ENCODE measurements at places on chromosomes 11 and 22. TPM values are rescaled to one million over a fixed set of nuclear protein-coding genes. Genes with fewer than 3 reads are reported as not detected.

ANGPTL5 gene
- polyA plus RNA-seq: not detected

MRGPRX3 gene
- not detected for polyA plus RNA-seq

MYBPC3 gene
- polyA plus RNA-seq: not detected

CCDC117 gene
- polyA plus RNA-seq: 11.5 TPM

PRR5 gene
- 18.2 TPM for polyA plus RNA-seq

BAIAP2L2 gene
- polyA plus RNA-seq: 1.2 TPM

PI4KA gene
- polyA plus RNA-seq: 23.7 TPM

RFPL2 gene
- not detected for polyA plus RNA-seq

TESMIN gene
- 1.5 TPM for polyA plus RNA-seq

NAV2 gene
- polyA plus RNA-seq: 6.1 TPM

SLC1A2 gene
- 0.83 TPM for polyA plus RNA-seq

HTR3A gene
- polyA plus RNA-seq: not detected

ZC3H12C gene
- 5.5 TPM for polyA plus RNA-seq

HMBS gene
- polyA plus RNA-seq: 54.9 TPM

C11orf87 gene
- polyA plus RNA-seq: 0.11 TPM

THY1 gene
- 1,905 TPM for polyA plus RNA-seq

WNT7B gene
- not detected for polyA plus RNA-seq

SLC37A2 gene
- polyA plus RNA-seq: 0.75 TPM

CREB3L1 gene
- 21.5 TPM for polyA plus RNA-seq

FOLR3 gene
- 0.85 TPM for polyA plus RNA-seq

FAM181B gene
- not detected for polyA plus RNA-seq

DDX25 gene
- polyA plus RNA-seq: not detected

NXPE4 gene
- not detected for polyA plus RNA-seq

CARNS1 gene
- 0.12 TPM for polyA plus RNA-seq

TRIM51 gene
- polyA plus RNA-seq: not detected

HEPN1 gene
- not detected for polyA plus RNA-seq

ARHGAP20 gene
- polyA plus RNA-seq: 2.5 TPM

CTSW gene
- polyA plus RNA-seq: 0.21 TPM

OR6T1 gene
- not detected for polyA plus RNA-seq

GUCY1A2 gene
- 0.53 TPM for polyA plus RNA-seq

MGAT3 gene
- polyA plus RNA-seq: 0.66 TPM

PHLDA2 gene
- polyA plus RNA-seq: 13.7 TPM

KCNJ4 gene
- polyA plus RNA-seq: not detected

KRTAP5-2 gene
- not detected for polyA plus RNA-seq

TANGO2 gene
- 51.7 TPM for polyA plus RNA-seq

PRR5L gene
- polyA plus RNA-seq: 13.3 TPM

TRIM29 gene
- 1.5 TPM for polyA plus RNA-seq

CHRM1 gene
- not detected for polyA plus RNA-seq

RRAS2 gene
- polyA plus RNA-seq: 29.1 TPM

TRIM49 gene
- polyA plus RNA-seq: not detected

KRTAP5-9 gene
- polyA plus RNA-seq: 0.09 TPM

PANX3 gene
- not detected for polyA plus RNA-seq
